ENCODE measurements at places on chromosomes 11 and 22. TPM values are rescaled to one million over a fixed set of nuclear protein-coding genes. Genes with fewer than 3 reads are reported as not detected.

- peak; percentile 70 for DNase-seq
Measured at GRCh38 chr11:124402326-124402922, 3.6 kb upstream of the OR8B3 start.

DNA sequence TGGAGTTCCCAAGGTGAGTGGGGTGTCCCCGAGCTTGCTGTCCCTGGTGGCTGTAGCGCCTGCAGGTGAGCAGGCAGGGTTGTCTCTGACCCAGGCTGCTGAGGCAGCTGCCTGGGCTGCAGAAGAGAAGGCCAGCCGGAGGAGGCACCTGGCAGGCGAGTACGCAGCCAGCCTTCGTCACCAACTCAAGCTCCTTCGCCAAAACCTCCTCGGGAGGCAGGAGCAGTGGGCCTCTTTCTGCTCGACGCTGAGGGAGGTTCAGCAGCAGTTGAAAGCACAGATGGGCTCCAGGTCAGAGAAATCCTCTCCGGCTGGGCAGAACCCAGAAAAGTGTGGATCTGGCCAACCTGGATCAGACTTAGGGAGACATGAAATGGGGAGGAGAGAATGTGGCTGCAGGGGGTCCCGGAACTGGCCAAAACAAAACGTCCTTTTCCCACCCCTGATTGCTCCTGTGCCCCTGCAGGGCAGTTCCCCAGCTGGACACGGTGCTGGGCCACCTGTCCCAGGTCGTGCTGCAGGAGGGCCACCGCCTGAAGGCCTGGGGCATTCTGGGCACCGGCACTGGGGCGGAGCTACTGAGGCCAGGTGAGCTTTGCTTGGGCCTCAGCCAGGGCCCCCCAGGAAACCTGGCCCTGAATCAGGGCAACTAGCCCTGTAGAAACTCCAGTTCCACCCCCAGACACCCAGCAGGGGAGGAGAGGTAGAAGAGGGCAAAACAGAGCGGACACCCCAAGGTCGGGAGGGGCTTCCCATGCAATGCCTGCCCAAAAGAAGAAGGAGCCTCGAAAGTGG is 56.7 kb downstream of the BTG4 start:
- DNase-seq: no peak

GRCh38 chr22:29650370-29650769 is 46.9 kb downstream of the NF2 start:
- no peak for DNase-seq

GRCh38 chr22:43837666-43838065 is 24.6 kb downstream of the SULT4A1 start:
- peak; percentile 79 for DNase-seq

GRCh38 chr11:85665733-85666132 is 804 bp upstream of the CREBZF start:
- no peak for DNase-seq

DNA sequence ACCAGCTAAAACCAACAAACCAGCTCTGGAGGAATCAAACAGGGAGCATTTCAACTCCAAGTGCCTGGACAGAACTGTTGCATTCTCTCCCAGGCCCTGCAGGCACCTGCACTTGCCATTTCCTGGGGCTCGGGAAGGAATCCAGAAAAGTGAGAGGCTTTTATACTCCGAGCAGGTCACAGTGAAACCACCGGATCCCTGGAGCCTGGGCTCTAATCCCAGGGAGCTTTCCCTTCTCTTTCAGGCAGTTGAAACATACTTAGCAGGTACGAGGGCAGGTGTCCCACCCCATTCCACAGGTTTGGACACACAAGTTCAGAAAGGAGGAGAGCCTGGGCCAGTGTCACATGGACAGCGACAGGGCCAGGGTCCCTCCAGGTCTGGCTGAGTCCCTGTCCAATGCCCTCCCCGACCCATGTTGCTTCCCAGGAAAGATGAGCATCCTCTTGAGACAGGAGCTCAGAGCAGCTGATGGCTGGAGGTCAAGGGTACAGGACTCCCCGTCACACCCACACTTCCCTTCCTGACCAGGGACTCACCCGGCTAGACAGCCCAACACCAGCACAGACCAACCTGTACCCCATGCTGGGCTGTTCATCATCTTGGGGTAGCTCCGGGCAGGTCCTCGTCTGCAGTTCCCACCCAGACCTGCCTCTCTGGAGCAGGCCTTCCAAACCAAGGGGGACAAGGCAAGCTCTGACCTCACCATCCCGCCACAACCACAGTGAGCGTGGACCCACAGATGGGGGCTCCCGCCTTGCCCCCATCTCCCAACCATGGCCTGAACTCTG is 49.9 kb upstream of the CD5 start:
- no peak for DNase-seq

DNA sequence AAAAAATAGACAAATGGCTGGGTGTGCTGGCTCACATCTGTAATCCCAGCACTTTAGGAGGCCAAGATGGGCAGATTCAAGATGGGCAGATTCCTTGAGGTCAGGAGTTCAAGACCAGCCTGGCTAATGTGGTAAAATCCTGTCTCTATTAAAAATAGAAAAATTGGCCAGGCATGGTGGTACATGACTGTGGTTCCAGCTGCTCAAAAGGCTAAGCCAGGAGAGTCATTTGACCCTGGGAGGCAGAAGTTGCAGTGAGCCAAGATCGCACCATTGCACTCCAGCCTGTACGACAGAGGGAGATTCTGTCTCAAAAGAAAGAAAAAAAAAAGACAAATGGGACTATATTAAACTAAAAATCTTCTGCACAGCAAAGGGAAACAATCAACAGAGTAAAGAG is 55.4 kb downstream of the USP35 start:
- DNase-seq: no peak

DNA sequence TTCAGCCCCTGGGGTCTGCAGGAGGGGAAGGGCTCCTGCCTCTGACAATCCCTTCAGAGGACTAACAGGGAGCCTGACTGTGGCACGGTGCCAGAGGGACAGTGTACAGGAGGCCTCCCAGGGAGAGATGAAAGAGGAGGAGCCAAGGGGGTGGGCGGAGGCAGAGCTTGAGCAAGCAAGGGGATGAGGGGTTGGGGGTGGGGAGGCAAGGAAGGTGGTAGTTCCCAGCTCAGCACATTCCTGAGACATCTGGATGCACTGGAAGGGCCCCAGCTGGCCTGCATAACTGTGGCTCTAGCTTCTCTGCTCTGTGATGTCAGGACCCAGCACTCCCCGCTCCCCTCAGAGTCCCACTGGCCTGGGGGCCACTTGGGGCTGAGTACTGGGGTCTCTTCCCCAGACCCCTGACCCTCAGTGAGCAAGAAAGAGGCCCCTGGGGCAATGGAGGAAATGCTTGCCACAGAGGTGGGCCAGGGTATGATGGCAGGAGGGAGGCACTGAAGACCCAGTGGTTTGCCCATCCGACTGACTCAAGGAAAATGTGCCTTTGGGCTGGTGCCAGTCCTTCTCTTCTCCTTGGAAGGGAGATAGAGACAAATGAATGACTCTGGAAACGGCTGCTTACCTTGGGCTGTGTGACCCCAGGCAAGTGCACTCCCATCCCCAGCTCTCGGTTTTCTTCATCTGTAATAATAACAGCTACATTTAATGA is 13.3 kb downstream of the CREB3L1 start:
- peak; percentile 93 for DNase-seq

DNA sequence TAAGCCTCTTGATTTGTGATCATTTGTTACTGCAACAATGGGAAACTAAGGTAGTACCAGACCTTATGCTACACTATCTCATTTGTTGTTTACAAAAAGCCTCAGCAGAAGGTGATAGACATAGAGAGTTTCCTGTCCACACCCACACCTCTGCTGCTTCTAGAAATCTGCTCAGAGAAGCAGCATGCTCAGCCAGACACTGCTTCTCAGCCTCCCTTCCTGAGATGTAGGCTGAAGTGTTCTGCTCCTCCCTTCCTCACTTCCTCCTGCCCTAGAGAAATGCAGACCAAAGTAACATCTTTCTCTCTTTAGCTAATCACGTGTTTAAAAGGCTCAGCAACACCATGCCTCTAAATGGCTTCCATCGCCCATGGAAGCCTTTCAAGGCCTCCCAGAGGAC is 88.4 kb downstream of the SLC1A2 start:
- DNase-seq: no peak

DNA sequence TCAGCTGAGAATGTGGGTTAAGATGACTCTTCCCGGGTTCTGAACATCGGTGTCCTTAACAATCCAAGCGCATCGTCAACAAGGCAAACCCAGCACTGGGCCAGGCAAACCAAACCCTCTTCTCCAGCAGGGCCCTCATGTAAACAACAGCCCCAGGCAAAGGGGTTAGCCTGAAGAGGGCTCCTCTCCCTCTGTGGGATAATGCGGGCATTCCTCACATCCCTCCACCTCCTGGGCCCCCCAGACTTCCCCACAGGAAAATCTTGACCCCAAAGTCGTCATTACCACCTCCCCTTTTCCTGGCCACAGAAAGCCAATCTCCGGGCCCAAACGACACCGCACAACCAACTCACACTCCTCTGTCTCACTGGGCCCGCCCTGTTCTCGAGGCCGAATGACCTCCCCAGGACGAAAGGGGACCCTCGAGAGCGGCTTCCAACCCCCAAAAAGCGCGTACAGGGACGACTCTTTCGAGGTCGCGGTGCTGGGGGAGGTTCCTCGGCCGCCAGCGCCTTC is 566 bp downstream of the DDB1 start:
- no peak for DNase-seq

- DNase-seq: no peak
Measured at GRCh38 chr22:17101475-17102296, 16.9 kb downstream of the IL17RA start.

GRCh38 chr11:73325036-73325981 is 17.2 kb downstream of the ARHGEF17 start:
- DNase-seq: no peak

GRCh38 chr11:58788355-58789023 is 56.0 kb downstream of the GLYATL2 start:
- DNase-seq: peak; percentile 34

GRCh38 chr11:86632499-86633269 is 39.7 kb downstream of the ME3 start:
- peak; percentile 99 for DNase-seq

GRCh38 chr22:29801153-29801552 is 34.0 kb downstream of the UQCR10 start:
- no peak for DNase-seq

GRCh38 chr22:42780070-42780540 is 59.4 kb upstream of the A4GALT start:
- peak; percentile 76 for DNase-seq

DNA sequence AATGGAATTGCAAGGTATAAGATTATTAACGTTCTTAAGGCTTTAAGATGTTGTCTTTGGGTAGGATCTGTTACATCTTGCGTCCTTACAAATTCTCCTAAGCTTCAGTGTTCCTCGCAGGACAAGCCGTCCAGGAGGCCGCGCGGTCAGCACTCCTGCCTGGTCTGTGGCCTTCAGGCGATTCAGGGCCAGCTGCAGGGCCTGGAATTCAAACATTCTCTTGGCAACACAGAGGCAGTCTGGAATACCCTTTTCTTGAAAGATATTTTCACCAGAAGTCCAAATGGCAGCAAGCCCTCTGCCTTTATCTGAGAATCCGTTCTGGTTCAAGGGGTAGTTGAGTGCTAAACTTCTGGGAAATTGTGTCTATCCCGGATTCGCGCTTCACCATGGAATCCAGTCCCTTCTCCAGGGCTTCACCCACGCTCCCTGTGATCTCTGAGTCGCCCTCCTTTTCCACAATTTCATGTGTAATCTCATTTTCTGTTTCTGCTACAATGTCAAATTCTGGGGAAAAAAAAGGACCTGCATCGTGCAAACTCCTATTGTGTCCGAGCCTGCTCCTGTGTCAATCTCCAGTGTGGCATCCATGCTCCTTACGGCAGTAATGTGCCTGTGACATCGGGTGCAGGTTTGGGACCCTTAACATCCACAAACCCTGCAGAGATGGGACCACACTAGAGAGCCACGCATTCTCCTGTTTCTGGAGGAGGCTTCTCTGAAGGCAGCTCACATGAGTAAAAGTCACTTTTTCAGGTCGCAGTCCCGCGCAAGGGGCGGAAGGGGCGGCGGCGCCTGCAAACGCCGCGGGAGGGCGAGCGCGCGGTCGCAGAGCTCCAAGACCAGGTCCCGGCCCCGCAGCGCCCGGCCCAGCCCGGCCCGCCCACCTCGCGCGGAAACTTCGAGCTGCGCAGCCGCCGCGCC is 25.4 kb upstream of the SORL1 start:
- peak; percentile 26 for DNase-seq

DNA sequence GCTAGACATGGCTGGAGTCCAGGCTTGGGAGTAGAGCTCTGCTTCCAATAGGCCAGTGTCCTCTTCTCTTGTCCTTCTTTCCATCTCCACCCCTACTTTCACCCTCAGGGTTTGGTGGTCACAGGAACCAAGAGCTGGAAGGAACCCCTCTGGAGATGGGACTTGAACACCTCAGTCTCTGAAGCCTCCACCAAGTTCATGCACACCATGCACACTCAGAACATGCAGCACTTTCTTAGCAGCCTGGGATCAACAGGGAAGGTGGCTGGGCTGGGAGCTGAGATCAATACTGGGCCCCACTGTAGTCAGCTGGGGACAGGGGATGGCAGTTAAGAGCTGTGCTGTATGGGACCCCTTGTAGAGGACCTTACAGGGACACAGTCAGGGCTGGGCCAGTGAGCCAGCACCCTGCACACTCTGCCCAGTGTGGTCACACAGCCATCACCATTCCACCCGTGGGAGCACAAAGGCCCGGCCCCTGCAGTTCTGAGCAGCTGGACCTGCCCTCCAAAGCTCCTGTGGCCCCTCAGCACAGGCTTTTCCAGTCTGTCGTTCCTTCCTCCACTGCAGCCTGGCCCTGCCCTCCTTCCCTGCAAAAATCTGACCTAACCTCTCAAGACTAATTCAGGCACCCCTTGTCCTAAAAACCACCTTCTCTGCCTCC is 47.7 kb downstream of the GAB4 start:
- no peak for DNase-seq

DNA sequence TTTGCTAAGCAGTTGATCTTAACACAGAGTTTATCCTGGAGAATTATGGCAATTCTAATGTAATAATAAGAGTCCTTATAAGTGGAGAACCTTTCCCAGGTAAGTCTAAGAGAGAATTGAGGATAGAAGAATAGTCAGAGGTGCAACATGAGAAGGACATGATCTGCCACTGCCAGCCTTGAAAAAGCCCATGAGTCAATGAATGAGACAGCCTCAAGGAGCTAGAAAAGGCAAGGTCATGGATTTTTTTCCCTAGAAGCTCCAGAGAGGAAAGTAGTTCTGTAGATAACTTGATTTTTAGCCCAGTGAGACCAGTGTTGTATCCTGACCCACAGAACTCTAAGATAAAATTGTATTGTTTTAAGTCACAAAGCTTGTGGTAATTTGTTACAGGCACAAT is 16.9 kb downstream of the MS4A6A start:
- DNase-seq: peak; percentile 34

DNA sequence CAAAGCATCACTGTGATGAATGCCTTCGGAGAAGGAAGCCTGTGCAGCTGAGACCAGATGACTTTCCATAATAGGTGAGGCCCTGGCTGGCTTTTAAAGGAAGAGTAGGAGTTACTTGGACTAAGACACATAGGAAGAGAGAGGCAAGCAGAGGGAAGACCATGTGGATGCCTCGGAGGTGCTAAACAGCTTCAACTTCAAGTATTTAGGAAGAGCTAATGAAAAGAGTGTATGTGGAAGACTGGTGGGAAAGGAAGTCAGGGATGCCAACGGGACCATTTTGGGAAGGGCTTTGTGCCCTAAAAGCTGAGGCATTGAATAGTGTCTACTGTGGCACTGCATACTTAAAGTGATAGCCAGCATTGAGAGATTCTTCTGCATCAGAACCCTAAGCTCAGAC is 69.3 kb upstream of the OPCML start:
- no peak for DNase-seq

GRCh38 chr11:46127150-46127638 is 5.9 kb upstream of the PHF21A start:
- DNase-seq: peak; percentile 75

Gene IL10RA
- total RNA-seq: 0.09 TPM

Gene TFIP11
- total RNA-seq: 42.9 TPM

Gene OPCML
- not detected for total RNA-seq

Gene KRTAP5-1
- not detected for total RNA-seq

Gene DERL3
- 0.57 TPM for total RNA-seq

Gene GAS2
- 0.71 TPM for total RNA-seq

Gene DDTL
- 0.11 TPM for total RNA-seq

Gene OR5P2
- total RNA-seq: not detected
